Suppressor macrophage treated with lipopolysaccharide for 4 hours (primary cell): ENCODE measurements at places on chromosomes 6 and 20.

DNA sequence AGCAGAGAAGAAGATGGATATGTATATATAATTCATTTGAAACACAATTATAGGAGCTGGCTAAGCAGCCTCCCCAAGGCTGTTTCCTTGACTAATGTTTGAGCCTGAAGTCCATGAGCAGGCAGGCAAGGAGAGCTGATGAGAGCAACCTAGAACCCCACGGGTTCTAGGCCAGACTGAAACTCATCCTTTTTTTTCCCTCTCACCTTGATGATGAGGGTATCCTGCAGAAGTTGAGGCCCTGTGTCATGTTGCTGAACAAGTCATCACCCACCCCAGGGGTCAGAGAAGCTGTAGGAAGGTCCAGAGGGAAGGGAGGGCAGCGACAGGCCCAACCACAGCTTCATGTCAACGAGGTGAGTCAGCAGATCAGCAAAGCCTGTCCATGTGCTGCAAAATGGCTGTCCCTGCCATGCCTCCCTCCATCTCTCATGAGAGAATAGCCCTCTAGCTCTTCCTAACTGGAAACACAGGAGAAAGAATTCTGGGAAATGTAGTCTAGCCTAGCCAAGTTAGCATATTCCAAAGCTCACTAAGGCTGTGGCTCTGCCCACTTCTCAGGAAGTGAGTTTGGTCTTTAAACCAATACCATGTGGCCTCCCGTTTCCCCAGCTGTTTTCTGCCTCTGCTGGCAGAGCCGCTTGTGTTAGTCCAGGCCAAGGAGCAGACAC lies 91.3 kb upstream of the DTNBP1 start:
- no peak for DNase-seq

DNA sequence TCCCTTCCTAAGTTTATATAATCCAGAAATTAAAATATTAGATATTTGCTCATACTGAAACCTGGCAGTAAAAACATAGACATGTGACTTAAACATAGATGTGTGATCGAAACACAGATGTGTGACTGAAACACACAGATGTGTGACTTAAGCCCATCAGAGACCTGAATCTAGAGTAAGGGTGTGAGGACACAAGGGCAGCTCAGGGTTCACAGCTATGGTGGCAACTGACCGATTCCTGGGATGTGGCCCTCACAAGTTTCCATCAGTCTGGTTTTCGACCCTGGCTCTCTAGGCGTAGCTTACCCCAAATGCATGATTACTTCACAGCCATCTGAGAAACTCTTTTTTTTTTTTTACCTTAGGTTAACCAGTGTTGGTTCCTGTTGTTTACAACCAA lies 137.0 kb downstream of the NRN1 start:
- DNase-seq: no peak

DNA sequence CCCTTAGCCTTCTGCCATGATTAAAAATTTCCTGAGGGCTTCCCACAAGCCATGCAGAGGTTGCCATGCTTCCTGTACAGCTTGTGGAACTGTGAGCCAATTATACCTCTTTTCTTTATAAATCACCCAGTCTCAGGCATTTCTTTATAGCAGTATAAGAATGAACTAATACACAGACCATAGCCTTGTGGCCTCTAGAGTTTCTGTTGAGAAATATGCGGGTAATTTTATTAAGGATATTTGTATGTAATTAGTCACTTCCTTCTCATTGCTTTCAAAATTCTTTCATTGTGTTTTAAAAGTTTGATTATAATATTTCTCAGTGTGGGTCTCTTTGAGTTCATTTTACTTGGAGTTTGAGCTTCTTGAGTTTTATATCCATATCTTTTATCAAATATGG lies 484.9 kb downstream of the COL12A1 start:
- no peak for DNase-seq

GRCh38 chr20:1274485-1275311 lies 8.6 kb downstream of the SNPH start:
- DNase-seq: no peak

DNA sequence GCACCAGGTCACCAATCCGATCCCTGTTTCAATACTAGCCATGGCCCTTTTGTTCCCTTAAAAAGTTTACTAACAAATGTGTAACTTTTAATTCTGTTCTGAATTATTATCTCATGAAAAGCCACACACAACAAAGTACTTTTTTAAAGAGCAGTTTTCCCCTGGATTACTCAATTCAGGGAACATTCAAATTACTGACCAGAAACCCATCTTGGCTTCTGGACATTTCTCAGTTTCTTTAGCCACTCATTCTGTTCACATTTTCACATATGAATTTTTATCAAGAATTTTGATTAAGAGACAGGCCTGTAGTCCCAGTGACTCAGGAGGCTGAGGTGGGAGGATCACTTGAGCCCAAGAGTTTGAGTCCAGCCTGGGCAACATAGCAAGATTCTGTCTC lies 47.4 kb downstream of the INSM1 start:
- DNase-seq: peak; percentile 62

DNA sequence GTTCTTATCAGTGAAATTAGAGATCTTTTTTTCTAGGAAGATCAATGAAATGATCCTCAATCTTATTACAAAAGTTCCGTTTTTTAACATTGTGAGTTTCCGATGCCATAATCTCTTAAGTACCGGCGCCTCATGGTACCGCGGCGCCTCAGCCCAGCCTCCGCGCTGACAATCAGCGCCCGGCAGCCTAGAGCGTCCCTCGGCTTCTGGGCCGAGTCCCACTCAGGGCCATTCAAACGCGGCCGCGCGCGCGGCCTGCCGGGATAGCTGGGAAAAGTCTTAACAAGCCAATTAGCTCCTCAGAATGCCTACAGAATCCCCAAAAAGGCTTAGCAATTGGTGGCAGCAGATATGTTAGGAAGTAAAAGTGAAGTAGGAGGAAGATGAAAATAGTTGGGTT lies 204.8 kb downstream of the ADGB start:
- no peak for DNase-seq

DNA sequence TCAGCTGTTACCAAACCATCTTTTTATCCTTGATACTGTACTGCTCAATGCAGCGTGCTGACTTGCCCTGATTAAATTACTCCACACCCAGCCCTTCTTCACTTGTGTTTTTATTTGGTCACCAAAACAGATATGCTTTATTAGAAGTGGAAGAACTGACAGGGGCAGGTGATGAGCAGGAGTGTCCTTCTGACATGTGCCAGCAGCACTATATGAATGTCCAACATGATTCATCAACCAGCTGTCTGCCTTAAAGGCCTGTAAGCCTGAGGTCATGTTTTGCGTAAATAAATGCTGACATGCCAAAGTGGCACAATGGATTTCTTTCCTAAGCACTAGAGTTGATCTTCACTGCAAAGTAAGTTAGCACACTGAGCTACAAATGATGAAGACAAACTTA lies 15.4 kb downstream of the POPDC3 start:
- no peak for DNase-seq

GRCh38 chr20:31596831-31597480 lies 8.1 kb upstream of the ID1 start:
- DNase-seq: no peak

DNA sequence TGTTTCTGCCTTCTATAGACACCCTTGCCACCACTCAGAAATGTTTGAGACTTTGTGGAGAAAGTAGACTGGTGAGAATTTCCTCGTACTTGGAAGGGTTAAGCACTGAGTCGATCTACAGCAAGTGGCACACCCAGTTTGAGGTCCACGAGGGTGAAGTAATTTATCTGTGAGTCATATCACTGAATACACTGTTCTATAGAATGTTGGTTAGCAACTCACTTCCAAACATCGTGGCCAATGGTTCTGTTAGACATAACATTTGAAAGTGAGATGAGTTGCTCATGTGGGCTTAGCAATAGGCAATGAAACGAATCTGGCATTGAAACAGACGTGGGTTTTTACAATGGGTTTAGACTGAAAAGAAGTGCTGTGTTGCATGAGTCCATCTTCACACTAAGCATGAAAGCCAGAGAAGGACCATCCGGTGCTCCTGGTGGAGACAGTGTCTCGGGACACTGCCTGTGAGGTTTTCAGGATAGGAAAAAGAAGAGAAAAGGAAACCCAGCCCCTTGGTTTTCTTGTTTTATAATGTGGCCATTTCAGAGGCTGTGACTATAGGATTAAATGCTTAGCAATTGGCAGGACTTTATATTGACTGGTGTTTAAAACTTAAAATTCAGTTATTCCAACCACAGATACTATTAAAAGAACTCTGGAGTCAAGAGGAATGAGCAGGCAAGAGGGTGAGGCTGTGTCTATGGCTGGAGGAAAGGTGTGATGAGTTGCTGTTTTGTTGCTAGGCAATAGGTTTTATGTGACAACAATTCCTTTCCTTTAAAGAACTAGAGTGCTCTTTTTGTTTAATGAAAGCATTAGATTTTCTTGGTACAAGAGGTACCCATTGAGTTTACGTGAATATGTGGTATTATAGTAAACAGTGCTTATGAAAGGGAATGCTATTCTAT lies 31.0 kb upstream of the EZR start:
- DNase-seq: peak; percentile 84

DNA sequence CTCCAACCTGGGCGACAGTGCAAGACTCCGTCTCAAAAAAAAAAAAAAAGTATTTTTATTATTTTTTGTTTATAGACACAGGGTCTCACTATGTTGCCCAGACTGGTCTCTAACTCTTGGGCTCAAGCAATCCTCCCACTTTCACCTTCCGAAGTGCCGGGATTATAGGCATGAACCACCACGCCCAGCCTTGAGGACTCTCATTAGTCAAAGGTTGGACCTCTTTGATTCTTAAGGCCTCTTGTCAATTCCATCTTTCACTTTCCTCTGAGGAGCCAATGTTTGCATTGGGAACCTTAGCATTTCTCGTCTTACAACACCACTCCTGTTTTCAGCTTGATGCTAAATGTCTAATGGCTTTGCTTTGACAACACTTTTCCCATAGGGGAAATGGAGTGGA lies 16.1 kb upstream of the CDK19 start:
- DNase-seq: no peak

GRCh38 chr20:9945408-9945807 lies 89.4 kb upstream of the ANKEF1 start:
- no peak for DNase-seq

- DNase-seq: no peak
These were observed 167.1 kb upstream of the SLC24A3 start for GRCh38 chr20:19045371-19045770.

- no peak for DNase-seq
These were observed 42.2 kb downstream of the ZHX3 start for GRCh38 chr20:41275301-41275731.

GRCh38 chr6:143215363-143215762 lies 154.7 kb downstream of the AIG1 start:
- DNase-seq: no peak

DNA sequence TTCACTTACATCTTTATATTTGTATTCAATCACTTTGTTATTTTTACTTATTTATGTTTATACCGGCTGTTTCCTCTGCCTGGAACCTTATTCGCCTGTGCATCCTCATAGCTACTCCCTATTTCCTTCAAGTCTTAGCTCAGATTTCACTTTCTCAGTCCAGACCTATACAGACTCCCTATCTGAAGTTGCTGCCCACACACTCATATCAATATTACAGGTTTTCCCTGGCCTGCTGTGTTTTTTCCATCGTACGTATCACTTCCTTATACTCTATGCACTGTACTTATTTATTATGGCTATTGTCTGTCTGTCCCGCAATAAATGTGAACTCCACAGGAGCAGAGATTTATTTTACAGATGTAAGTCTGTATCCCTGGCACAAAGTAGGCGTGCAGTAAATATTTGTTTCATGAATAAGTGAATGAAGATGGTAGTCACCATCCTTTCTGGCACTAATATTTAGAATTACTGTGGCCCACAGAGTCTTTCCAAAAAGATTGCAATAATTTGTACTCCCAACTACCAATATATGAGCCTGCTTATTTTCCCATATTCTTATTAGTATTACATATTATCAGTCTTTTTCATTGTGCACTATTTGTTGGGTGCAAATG lies 64.9 kb downstream of the TNFAIP3 start:
- no peak for DNase-seq

- peak; percentile 44 for DNase-seq
These were observed 3.7 kb upstream of the NEDD9 start for GRCh38 chr6:11236076-11236750.

GRCh38 chr6:166360243-166361076 lies 18.1 kb upstream of the SFT2D1 start:
- DNase-seq: no peak

DNA sequence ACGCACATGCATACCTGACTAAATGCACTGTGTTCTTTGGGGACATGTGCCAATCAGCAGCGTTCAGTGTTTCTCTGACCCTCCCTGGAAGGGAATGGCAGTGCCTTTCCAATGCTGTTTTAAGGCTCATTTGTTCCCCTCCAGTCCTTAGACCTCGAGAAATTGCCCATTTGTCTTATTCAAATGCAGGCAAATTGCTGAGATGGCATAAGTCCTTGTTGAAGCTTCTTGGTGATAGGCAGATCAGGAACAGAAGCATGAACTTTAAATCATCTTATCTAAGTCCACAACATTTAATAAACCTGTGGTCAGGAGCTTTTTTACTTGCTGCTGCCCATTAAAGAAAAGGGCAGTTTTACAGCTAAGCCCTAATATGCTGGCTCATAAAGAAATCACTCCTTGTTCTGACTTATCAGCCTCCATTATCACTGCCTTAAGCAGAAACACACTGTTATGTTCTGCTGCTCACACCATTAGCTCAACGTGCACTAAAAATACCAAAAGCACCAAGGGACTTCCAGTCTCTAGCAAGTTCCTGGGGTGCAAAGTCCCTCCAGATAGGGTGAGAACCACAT lies 112.9 kb upstream of the LRFN2 start:
- no peak for DNase-seq

DNA sequence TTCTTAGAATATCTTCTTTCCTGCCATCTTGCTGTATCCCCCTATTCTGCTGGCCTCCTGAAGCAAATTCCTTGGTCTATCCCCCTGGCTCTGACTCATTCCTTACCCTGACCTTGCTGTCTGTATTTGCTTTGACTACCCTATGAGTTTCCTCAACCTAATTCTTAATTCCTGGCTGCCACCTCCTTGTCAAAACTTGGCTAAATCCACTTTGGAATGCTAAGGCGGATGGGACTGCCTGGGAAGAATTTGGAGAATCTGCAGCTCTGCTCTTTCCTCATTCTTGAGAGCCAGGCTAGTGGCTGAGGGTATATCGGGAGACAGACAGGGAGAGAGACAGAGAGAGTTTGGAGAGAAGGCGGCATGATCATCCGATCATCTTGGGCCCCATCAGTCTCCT lies 24.4 kb downstream of the CAP2 start:
- DNase-seq: no peak

DNA sequence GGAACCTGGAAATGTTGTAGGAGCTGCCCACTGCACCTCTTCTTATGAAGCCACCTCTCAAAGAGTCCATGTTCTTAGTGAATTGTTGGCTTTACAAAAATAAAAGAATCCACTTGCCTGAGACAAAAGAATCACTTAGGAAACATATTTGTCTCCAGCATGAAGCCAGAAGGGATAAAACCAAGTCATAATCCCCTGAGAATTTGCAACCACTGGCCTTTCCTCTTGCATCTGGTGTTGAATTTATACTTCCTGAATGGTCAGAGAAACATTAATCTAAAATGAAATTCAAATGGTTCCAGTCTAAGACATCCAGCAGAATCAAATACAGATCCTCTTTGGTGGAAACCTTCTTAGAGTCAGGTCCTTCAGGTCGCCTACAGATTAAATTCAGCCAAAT lies 192.5 kb upstream of the ECI2 start:
- no peak for DNase-seq

- no peak for DNase-seq
These were observed 91.0 kb upstream of the ESR1 start for GRCh38 chr6:151716526-151716932.

- DNase-seq: peak; percentile 85
These were observed 14.6 kb upstream of the CFAP206 start for GRCh38 chr6:87393026-87393622.

GRCh38 chr20:3134151-3134550 lies 25.5 kb downstream of the FASTKD5 start:
- DNase-seq: peak; percentile 12

- DNase-seq: peak; percentile 59
These were observed 14.2 kb downstream of the ARID1B start for GRCh38 chr6:156791320-156791850.
